Activated CD4-positive, alpha-beta T cell treated with anti-CD3 and anti-CD28 coated beads, Interleukin-2, amount 10 ng/mL, durations not matched to agents 7 days and 5 days (primary cell): ENCODE measurements at places on chromosomes 12 and 14.

GRCh38 chr12:108852674-108853309 is 4.6 kb downstream of the SSH1 start:
- DNase-seq: no peak

- DNase-seq: no peak
Observed at GRCh38 chr14:82251494-82251893, 717.8 kb upstream of the SEL1L start.

- DNase-seq: no peak
Observed at GRCh38 chr12:130762319-130762675, 46.2 kb upstream of the RIMBP2 start.

DNA sequence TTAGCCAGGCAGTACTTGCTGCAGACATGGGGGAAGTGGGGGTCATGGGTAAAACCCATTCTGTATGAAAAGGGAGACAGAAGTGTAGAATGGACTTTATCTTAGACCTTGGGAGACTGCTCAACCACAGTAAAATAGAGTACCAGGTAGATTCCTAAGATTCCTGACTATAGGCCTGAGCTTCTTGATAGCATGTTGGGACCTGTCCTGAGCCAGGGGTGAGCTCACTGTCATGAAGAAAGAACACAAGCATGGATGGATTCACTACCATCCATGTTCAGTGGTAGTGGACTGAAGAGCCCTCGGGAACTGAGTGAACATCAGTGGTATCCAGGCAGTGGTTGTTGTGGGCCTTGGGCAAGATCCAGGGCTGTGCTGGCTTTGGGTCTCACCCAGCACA is 1003.8 kb downstream of the TMTC2 start:
- no peak for DNase-seq

- no peak for DNase-seq
Observed at GRCh38 chr12:70883855-70884254, 36.7 kb downstream of the PTPRR start.

GRCh38 chr14:104925214-104925854 is 655 bp downstream of the PLD4 start:
- no peak for DNase-seq

DNA sequence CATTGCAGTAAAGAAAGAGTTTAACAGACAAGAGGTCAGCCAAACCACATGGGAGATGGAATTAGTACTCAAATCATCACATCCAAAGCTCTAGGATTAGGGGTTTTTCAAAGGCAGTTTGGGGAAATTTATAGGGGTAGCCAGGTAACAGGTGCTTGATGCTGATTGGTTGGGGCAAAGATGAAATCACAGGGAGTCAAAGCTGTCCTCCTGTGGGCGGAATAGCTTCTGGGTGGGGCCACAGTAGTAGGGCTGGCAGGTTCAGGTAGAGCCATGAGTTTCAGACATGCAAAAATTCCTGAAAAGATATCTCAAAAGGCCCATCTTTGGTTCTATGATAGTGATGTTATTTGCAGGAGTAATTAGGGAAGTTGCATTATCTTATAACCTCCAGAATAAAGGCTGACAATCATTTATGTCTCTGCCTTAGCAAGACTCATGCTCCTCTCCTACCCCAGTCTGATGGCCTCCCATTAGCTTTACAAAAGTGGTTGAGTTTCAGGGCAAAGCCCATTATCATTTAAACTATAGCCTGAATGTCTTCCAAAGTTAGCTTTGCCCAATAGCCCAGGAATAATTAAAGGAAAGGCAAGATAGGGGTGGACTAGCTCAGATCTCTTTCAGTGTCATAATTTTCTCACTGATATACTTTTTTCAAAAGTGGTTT is 42.1 kb upstream of the CNTN1 start:
- no peak for DNase-seq

- no peak for DNase-seq
Observed at GRCh38 chr12:127592245-127592644, 674.7 kb upstream of the TMEM132C start.

DNA sequence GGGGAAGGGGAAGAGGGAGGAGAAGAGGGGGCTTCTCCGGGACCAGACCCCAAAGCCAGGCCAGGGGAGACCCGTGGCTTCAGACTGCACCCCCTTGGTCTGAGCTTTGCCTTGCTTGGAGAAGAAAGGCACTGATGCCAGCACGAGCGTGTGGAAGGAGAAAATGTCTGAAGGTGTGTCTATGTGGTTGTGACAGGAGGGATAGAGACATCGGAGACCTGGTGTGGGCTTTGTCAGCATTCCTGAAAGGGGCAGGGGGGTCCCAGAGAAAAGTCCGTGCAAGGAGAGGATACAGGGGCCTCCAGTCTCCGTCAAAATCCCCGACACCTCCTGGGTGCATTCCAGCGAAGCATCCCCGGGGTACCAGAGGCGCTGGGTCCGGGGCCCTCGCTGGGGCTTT is 139.0 kb upstream of the LHX5 start:
- DNase-seq: no peak

GRCh38 chr12:85872497-85873091 is 1.5 kb upstream of the NTS start:
- DNase-seq: no peak

GRCh38 chr12:102769323-102769916 is 147.6 kb downstream of the PAH start:
- DNase-seq: peak; percentile 40

- no peak for DNase-seq
Observed at GRCh38 chr14:28656704-28657255, 109.8 kb upstream of the FOXG1 start.

- DNase-seq: no peak
Observed at GRCh38 chr12:111462210-111462769, 56.6 kb downstream of the SH2B3 start.

DNA sequence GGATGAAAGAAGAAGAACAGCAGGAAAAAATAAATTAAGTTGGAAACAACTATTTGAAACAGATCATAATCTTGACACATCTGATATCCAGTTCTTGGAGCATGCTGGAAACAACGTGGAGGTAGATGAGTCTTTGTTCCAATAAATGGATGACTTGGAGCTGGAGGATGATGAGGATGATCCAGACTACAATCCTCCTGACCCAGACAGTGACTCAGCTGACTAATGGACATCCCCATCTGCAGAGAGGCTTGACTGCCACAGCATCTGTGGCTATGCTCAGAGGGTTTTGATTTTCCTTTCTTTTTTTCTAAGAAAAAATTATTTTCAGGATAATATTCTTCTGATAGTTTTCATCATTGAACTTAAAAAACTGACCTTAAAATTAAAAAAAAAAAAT is 6.2 kb upstream of the ZDHHC17 start:
- DNase-seq: no peak

- no peak for DNase-seq
Observed at GRCh38 chr14:95533822-95534221, 1.0 kb upstream of the GLRX5 start.

DNA sequence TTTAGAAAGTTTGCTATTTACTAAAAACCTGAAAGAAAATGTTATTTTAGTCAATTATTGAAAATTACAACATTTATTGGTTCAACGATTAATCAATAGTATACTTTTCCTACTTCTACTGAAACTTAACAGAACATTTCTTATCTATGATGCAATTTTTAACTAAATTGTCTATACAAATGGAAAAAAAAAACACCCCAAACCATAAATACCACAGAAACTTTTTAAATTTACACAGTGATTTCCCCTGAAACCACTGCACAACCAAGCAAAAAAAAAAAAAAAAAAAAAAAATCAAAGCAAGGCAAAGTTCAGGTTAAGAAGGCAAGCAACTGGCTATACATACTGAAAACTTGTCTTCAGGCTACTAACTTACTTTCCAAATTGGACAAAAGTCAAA is 71.9 kb upstream of the POC1B start:
- no peak for DNase-seq

GRCh38 chr12:22100958-22101748 is 55.1 kb downstream of the CMAS start:
- peak; percentile 42 for DNase-seq

DNA sequence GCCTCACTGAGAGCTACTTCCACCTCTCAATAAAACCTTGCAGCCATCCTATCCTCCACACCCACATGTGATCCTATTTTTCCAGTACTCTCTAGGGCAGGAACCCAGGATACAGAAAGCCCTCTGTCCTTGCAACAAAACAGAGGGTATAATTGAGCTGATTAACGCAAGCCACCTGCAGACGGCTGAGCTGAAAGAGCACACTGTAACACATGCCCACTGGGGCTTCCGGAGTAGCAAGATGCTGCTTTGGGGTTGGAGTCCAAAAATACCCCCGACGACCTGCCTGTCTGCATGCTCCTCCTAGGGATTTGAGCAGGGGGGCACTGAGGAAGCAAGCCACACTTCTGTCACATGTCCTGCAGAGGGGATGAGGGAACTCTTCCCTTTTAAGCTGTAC is 401.1 kb upstream of the FOXG1 start:
- DNase-seq: no peak

- DNase-seq: no peak
Observed at GRCh38 chr12:80936353-80936641, 1.4 kb downstream of the LIN7A start.

- DNase-seq: no peak
Observed at GRCh38 chr14:77276295-77276935, 5.4 kb upstream of the NGB start.

- peak; percentile 42 for DNase-seq
Observed at GRCh38 chr14:24411443-24412389, 12.9 kb downstream of the NYNRIN start.

GRCh38 chr12:129339336-129339735 is 486.1 kb downstream of the GLT1D1 start:
- DNase-seq: no peak

DNA sequence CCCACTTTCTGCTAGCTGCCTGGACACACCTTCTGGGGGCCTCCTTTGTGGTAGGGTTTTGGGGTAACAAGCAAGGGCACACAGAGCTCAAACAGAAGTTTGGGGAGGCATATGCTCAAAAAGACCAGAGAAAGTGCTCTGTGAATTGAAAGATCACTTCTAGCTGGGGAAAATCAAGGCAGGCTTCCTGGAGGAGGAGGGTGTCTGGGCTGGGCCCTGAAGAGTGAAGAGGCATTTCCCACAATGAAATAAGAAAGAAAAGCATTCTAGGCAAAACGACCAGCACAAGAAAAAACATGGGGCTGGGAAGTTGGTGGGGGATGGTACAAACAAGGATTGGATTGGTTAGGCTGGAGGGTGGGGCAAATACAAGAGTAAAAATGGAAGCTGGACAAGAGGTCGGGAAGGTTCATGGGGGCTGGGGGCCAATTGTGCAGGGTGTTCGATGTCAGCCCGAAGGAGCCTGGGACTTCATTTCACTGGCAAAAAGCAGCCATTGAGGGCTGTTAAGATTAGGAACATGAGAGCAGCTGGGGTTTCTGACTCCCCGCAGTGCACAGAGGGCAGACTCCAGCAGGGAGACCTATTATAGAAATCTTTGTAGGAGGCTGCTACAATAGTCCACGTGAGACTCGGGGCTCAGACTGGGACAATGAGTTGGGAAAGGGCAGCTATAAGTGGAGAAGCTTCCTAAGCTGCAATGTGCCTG is 51.5 kb upstream of the CMKLR1 start:
- DNase-seq: no peak

DNA sequence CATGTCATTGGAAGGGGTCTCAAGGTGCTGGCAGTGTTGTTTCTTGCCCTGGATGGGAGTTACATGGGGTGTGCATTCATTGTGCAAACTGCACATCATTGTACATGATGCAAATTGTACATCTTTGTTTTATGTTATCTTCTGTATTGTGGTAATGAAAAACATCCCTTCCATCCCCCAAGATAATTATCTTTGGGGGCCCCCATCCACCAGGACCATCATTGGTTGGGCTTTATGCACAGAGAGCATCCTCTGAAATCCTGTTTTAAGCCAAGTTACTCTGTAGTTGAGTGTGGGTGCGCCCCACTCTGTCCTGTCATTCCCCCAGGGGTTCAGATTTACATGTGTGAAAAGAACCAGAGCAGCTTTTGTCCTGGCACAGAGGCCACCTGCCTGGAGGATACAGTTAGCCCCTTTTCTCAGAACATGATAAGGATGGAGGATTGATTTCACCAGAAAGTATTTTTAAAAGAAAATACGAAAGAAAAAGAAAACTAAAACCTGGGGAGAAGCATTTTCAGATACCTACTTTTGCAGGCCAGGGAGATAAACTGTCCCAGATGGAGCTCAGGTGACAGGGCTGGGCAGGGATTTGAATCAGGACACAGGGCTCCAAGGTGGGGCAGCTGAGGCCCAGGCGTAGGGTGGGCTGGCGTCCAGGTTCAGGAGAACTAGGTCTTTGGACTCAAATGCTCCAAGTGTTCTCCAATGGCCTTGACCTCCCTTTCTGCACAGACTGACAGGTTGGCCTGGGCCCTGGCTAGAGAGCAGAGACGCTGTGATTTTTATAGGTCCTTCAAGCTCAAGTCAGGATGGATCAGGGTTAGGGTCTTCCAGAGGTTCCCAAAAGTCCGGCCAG is 17.2 kb downstream of the WSCD2 start:
- DNase-seq: no peak

GRCh38 chr14:80364274-80364673 is 153.0 kb upstream of the DIO2 start:
- no peak for DNase-seq
